Fibroblast of villous mesenchyme (primary cell): ENCODE measurements at places on chromosomes 3 and 15.

DNA sequence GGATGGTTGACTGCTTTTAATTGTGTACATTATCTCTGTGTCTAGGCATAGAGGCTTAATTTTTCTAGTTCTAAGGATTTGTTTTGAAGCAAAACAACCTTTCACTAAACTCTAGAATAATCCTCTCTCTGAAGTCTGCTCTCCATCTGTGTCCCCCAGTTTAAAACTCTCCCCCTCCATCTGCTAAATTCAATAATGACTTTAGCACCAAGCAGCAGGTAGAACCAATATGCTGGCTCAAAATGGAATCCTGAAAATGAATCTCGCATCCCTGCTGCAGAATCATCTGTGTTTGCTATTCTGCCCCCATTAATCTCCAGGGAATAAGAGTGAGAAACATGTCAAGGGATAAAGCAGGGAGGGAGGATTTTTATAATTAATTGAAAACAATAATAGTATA is 111.8 kb downstream of the TUSC7 start:
- no peak for DNase-seq

- peak; percentile 77 for DNase-seq
These were observed 2.1 kb upstream of the GNAT1 start for GRCh38 chr3:50189274-50189673.

DNA sequence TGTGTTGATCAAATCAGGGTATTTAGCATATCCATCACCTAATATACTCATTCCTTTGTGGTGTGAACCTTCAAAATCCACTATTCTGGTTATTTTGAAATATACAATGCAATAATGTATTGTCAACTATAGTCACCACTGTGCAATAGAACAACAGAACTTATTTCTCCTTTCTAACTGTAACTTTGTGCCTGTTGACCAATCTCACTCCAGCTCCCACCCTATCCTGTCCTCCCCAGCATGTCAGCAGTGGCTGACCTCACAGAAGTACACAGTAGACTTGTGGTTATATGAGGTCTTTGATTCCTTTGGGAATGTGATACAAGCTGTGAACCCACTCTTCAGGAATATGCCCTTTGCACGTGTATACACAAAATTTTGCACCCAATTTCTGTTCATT is 64.2 kb downstream of the ECT2 start:
- no peak for DNase-seq

- DNase-seq, result no peak
These were observed 152.5 kb downstream of the FOXP1 start for GRCh38 chr3:71430941-71431552.

DNA sequence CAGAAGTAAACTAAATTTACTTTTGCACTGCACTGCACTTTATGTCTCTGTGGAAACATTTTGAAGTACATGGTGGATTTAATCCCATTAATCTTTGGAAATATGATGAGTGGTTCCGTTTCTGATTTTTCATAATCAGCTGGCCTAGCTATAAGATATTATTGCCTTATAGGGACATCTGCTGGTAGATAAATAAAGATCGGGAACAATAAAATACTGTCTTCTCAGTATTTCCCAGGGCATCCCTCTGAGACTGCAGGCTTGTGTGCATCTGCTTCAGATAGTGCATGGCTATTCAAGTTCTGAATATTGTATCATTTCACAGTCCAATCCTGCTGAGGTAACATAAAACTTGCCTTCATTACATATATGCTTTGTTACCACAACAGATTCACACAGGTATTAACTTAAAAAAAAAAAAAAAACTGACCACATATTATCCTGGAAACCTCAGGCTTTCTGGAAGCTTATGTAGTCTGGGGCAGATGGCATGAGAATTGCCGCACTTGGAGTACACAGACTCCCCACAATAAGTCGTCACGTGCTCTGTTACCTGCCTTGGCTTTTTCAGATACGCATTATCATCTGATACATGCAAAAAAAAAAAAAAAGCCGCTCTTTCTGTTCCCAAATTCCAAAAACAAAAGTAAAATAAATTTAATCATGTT is 330.8 kb upstream of the AGTR1 start:
- DNase-seq, result peak; percentile 3

GRCh38 chr3:197512691-197513571 is 42.8 kb downstream of the BDH1 start:
- no peak for DNase-seq

GRCh38 chr15:84736375-84736774 is 12.0 kb upstream of the ZNF592 start:
- DNase-seq, result no peak

DNA sequence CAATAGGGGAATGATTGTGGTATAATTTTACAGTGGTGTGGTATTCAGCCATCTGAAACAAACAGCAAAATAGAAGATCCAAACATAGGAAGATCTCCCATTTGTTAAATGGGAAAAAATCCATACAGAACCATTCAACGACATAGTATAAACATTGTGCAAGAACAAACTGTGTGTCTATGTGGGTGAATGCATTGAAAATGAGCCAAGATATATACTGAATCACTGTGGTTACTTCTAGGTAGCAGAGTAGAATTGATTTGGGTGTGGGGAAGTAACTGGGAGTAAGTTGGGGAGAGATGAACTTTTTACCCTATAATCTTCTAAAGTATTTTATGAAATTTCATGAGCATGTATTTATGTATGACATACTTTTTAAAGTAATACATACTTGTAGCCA is 123.1 kb upstream of the UMPS start:
- DNase-seq, result peak; percentile 23

DNA sequence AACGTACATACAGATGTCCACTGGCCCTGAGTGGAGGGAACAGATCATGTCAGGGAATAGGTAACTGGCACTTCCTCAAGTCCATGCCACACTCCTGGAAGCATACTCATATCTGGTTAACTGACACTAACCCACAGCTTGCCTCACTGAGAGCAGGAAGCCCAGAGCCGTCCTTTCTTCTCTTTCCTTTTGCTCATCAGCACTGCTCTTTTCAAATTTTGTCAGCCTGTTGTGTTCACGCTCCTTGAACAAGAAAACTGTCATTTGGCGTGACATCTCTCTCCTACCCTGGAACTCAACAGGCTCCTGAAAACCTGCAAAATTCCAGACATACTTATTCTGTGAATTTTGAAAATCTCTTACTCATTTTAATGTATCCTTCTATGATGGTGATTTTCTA is 360.2 kb downstream of the MAGI1 start:
- DNase-seq, result no peak

DNA sequence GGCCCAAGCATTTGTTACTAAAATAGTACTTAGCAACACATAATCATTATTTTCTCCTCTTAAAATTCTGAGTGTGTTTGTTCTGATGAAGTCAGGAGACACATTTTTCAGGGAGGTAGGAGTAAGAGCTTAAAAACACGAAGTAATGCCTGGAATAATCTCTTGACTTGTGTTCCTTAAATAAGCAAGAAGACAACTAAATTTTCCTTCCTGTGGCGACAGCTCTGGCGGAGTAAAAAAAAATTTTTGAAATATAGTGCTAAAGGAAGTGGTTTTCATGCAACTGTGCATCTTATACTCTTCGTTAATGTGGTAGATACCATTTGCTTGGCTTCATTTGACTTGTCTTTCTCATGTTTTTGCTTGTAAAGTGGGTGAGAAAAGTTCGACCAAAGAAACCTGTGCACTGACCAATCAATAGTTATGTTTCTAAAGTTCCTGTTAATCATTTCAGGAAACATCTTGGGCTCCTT is 11.1 kb upstream of the MBNL1 start:
- no peak for DNase-seq

DNA sequence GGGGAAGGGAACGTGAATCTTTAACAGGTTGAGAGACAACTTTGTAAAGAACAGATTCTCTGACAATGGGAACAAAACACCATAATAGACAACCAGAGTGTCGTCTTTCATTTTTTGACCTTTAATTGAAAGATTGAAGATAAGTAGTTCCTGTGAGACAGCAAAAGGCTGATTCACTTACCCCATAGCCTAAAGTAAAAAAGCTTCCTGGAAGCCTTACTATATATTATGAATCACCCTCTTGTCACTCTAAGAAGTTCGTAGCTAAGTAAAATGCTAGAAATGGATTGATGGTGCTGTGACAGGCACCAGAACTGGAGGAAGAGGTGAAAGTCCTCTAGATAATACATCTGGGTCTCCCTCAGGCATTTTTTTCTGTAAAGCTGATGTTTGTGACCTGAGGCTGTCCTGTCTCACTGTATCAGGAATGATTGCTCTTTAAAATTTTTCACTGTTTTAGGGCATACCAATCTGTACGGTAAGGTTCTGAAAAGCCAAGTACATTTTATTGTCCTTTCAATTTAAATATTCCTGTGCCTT is 824.6 kb upstream of the SEMA6D start:
- peak; percentile 3 for DNase-seq

GRCh38 chr15:36251450-36251849 is 328.0 kb upstream of the CDIN1 start:
- DNase-seq, result no peak

GRCh38 chr3:174907027-174907426 is 47.9 kb downstream of the NAALADL2 start:
- no peak for DNase-seq

DNA sequence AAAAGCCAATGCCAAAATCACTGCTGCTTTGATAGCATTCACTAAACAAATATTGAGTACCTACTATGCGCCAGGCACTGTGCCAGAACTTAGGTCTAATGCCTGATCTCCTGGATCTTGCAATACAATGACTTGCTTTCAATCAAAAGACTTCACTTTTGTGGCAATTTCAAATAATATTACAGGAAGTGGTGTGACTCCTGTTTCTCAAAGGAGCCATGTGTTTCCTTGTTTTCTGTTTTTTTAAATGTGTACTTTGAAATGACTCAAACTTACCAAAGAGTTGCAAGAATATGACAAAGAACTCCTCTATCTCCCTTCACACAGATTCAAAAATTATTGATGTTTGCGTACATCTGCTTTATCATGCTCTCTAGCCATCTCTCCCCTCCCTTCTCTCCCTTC is 18.3 kb downstream of the OSBPL10 start:
- DNase-seq, result no peak

GRCh38 chr3:190593075-190593474 is 79.2 kb downstream of the IL1RAP start:
- no peak for DNase-seq

DNA sequence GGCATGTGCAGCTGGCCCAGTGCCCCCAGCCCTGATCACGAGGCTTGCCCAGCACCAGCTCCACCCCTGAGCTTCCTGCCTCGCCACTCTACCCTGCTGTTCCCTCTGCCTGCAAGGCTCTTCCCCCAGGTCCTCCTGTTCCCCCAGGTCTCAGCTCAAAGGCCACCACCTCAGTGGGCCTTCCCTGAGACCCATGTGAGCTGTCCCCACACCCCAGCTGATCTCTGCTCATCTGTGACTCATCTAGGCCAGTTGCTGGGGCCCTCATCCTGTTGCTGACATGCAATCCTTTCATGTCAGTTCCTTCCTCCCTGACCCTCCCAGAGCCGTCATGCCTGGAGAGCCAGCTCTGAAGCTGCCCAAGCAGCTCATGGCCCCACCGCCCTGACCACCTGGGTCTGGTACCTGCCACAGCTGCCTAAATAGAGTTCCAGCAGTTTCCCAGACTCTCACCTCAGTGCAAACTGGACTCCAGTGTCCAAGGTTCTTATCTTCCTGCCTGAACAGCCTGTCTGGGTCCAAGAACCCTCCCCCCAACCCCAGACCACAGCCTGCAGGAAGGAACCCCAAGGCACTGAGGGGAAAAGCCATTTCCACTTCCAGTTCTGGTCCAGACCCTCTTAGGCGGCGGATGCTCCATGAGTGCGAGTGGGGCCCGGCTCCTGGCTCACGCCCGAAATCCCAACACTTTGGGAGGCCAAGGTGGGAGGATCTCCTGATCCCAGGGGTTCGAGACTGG is 116.6 kb upstream of the IQSEC1 start:
- no peak for DNase-seq

GRCh38 chr3:188095431-188095830 is 58.5 kb upstream of the LPP start:
- DNase-seq, result no peak

GRCh38 chr15:94086341-94086740 is 145.0 kb upstream of the MCTP2 start:
- DNase-seq, result peak; percentile 65

DNA sequence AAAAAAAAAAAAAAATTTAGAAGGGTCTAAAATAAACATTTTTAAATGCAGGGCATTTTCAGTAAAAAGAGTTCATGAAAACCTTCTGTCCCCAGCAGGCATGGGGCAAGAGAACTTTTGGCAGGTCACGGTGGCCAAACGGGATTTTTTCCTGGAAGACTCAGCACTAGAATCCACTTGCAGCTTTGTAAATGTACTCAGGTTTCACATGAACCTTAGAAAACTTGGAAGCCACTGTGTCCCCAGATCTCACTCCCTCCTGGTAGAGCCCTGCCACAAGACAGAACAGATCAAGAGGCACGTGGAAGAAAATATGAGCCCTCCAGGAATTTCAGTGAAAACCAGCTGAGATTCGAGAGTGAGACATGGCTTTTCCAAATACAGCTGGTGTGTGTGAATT is 2.1 kb upstream of the GNB5 start:
- no peak for DNase-seq

GRCh38 chr3:194711286-194711685 is 25.6 kb downstream of the FAM43A start:
- DNase-seq, result no peak

DNA sequence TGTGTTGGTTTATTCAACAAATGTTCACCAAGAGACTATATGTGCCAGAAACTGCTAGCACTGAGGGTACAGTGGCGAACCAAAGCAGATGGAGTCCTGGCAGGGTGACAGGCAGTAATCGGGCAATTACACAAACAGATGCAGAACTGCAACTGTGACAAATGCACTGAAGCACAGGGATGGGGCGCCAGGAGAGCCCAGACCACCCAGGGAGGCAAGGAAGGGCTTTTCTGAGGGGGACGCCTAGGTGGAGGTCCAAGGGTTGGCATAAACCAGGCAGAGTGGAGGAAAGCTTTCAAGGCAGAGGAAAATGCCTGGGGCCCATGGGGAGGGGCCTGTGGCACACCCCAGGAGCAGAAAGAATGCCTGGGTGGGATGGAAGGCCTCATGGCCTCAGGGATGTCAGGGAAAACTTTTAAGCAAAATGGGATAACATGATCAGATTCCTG is 5.5 kb downstream of the DIS3L start:
- no peak for DNase-seq

GRCh38 chr3:5698851-5699250 is 511.3 kb downstream of the EDEM1 start:
- DNase-seq, result no peak

DNA sequence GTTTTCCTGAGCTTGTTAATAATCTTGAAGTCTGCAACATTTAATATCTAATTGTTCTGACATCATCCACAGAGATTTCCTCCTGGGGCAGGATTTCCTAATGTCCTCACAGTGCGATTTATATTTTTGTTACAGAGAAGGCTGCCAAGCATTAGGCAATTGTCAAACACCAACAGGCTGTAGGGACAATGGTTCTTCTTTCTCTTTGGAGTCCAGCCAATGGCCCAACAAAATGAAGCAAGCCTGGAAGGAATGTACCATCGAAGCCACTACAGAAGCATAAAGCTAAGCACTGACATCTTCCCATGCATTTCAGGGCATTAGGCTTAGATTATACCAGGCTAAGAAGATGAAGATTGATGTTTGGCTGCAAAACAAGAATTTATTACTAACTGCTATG is 173.0 kb upstream of the FRMD4B start:
- peak; percentile 7 for DNase-seq

GRCh38 chr15:41965441-41966413 is 6.6 kb downstream of the EHD4 start:
- DNase-seq, result no peak

- DNase-seq, result no peak
These were observed 258.4 kb downstream of the UACA start for GRCh38 chr15:70504988-70505387.

GRCh38 chr15:53627279-53627678 is 132.2 kb downstream of the WDR72 start:
- no peak for DNase-seq
